ENCODE measurements at places on chromosomes 1 and 21.

DNA sequence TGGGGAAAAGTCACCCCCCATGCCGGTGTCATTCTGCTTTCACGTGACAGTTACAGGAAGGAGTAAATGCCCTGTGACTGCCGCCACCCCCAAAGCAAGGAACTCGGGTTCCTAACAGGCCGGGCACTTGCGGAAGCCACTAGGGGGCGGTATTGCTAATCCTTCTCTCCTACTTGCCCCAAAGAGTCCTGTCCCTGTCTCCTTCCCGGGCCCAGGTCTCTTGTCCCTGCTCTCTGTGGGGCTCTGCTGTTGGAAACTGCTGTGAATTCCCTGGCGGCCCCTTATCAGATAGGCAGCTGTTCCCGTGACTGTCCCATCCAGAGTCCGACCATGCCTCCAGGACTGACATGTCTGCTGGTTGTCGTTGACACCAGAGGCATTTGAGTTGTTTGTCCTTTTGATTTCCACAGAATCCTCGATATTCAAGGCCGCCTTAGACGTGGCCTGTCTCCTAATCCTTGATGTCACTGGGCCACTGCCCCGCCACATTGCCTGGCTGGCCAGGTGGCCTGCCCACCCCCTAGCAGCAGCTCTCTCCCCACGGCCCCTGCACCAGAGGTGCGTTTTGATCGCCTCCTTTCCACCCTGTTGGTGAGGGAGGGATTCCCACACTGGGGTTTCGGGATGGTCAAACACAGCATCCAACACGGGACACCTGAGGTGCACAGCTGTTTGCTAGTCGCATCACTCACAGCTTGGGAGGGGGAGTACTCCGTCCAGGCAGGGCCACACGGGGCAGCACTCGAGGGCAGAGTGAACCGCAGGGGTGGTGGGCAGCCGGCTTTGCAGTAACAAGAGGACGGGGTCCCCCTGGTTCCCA, 37.3 kb downstream of the CHAF1B start:
- no peak for DNase-seq

DNA sequence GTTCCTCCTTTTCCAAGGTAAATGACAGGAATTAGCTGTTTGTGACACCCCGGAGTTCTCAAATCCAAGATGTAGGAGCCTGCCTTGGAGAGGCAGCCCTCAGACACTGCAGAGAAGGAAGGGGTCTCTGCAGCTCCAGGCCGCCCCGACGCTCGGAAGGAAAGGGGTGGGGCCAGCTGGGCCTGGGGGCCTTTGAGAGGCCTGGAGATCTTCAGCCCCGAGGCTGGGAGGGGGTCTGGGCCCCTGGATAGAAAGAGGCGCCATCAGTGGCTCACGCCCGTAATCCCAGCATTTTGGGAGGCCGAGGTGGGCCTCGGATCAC, 1.1 kb upstream of the TNFRSF18 start:
- DNase-seq: no peak

DNA sequence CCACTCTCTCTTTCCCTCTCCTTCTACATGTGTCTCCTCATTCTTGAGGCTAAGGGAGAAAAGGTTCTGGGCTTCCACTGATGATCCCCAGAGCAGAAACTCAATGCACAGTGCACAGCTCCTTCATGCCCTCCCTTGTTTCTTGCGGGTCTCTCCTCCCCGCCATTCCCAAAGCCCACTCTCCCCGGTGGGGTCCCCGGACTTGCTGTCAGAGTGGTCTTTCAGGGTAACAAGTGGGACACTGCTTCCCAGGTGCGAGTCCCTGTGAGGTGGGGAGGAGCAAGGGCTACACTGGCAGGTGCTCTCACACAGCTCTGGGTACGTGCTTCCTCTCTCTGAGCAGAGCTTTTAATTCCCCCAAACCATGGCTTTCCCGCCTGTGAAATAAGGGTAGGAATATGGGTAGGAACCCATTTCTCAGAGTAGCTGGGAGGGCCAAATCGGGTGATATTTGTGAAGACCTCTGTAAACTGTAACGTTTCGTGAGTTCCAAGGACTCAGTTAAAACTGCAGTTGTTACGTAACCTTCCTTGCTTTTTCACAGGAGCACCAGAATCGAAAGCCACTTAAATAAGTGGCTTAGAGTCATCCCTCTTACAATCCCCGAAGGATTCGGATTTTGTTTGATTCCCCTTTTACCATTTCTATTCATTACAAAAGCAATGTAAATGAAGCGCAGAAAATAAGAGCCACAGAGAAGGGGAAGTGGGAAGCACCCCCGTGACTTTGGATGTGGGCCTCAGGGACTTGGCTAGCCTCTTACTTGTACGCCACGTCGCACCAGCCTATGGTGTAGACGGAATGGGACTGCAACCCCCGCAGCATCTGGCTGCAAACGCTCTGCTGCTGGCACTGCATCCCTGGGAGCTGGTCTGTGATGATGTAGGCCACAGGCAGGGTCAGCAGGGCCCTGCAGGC, 6.2 kb downstream of the PGLYRP3 start:
- no peak for DNase-seq

GRCh38 chr1:64019818-64020217, 183.6 kb upstream of the UBE2U start:
- no peak for DNase-seq

GRCh38 chr1:26373281-26373680, 731 bp upstream of the ZNF683 start:
- DNase-seq: peak; percentile 33

- DNase-seq: no peak
Observed at GRCh38 chr1:238777551-238777950, 608.8 kb upstream of the CHRM3 start.

DNA sequence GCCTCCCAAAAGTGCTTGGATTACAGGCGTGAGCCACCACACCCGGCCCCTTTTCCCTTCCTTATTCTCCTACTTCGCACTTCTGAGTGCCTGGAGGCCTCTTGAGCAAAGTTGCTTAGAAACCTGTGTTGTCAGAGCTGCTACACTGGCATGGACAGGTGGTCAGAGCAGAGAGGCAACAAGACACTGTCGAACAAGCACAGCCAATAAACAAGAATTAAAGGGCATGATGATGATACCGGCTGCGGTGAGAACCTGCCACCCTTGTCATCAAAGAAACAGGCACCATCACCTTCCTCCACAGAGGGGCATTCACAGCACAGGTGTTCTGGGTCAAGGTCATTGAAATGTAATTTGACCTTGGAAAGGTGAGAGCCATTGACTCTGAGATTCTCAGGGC, 23.3 kb downstream of the STUM start:
- no peak for DNase-seq

DNA sequence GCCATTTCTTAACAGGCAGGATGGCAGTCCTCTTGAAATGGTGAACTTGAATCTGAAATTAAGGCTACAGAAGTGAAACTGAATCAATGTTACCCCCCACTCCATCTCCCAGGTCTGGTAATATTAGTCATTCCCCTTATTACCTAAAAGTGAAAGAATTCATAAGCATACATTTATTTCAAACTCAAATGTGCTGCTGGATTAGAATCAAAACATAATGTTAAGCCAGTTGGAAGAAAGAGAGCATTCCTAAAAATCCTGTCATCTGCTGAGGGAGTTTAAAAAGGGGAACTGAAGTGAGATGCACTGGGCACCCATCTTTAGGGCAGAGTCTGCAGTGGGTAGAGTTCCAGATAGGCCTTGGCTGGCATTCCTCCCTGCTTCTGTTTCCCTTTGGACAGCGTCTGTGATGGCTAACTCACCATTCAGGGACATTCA, 17.4 kb downstream of the KIAA0319L start:
- DNase-seq: no peak

GRCh38 chr1:174988539-174988938, 11.2 kb upstream of the CACYBP start:
- no peak for DNase-seq

- no peak for DNase-seq
Observed at GRCh38 chr21:36377391-36377842, 7.8 kb upstream of the CHAF1B start.

GRCh38 chr21:22224261-22224660, 1226.1 kb downstream of the NCAM2 start:
- no peak for DNase-seq

DNA sequence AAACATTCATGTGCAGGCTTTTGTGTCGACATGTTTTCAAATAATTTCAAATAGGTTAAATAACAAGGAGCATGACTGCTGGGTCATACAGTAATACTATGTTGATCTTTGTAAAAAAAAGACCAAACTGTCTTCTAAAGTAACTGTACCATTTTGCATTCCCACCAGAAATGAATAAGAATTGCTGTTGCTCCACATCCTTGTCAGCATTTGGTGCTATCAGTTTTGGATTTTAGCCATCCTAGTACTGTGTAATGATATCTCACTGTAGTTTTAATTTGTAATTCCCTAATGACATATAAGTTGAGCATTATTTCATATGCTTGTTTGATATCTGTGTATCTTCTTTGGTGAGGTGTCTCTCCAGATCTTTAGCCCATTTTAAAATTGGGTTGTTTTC, 11.6 kb downstream of the UROD start:
- DNase-seq: no peak

DNA sequence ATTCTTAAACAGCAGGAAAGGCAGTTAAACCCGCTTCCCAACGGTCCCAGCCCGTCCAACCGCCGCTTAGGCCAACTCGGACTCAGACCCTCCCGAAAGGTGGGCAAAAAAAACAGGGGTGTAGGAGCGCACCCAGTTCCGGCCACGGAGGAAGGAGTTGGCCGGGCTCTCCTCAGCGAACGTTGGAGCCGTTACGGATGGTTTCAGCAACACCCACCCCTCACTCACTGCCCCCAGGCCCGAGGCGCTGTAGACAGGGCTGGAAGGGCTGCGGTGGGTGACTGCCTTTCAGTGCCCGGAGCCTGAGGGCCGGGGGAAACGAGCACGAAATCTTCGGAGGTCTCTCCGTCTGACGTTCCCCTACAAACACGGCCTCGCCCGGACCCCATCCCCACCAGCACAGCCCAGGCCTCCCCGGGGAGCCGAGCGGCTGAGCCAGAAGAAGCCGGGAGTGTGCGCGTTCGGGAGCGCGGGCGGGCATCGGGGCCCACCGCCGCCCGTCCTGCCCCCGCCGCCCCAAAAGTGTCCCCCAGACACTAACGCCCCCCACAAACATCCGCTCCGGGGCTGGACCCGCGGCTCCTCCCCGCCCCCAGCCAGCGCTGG, 1.3 kb downstream of the KDM5B start:
- no peak for DNase-seq

- peak; percentile 21 for DNase-seq
Observed at GRCh38 chr1:172533513-172534151, 682 bp downstream of the SUCO start.

DNA sequence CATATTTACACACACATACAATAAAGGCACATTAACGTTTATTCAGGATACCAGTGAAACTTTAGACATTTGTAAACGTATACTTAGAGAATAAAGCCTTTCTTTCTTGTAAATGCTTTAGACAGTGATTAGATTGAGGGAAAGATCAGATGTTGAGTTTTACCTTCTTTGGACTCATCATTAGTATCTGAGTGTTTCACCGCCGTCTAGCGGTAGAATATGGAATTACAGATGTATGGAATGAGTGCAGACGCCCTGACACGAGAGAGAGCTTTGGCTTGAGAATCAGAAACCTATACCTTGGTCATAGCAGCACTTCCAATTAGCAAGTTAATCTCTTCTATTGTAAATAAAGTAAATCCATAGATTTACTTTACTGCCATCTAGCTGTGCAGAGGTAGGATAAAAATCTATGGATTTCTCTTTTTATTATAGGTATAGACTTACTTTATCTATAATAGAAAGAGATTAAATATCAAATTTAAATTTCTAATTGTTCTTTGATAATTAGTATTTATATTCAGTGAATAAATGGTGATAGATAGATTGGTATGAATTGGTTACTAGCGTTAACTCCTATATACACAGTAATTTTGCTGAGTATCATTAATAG, 12.6 kb downstream of the FLG2 start:
- peak; percentile 8 for DNase-seq

DNA sequence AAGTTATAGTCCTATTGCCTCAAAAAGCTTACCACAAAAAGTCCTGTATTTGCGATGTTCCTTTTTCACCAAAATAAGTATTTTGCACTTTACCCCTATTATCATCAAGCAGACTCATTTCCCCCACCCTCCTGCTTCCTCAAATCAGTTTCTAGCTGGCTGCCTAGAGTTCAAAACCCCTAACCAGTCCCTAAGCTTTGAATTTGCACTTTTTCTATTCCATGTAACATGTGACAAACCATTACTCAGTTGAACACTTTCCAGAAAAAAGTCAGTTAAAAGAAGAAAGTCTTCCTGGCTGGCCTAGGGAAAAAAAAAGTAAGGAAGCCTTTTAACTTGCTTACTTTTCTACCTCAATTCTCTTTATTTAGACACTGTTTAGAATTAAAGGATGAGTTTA, 8.2 kb downstream of the CEP170 start:
- no peak for DNase-seq

- DNase-seq: no peak
Observed at GRCh38 chr1:231971397-231972110, 345.0 kb downstream of the DISC1 start.

DNA sequence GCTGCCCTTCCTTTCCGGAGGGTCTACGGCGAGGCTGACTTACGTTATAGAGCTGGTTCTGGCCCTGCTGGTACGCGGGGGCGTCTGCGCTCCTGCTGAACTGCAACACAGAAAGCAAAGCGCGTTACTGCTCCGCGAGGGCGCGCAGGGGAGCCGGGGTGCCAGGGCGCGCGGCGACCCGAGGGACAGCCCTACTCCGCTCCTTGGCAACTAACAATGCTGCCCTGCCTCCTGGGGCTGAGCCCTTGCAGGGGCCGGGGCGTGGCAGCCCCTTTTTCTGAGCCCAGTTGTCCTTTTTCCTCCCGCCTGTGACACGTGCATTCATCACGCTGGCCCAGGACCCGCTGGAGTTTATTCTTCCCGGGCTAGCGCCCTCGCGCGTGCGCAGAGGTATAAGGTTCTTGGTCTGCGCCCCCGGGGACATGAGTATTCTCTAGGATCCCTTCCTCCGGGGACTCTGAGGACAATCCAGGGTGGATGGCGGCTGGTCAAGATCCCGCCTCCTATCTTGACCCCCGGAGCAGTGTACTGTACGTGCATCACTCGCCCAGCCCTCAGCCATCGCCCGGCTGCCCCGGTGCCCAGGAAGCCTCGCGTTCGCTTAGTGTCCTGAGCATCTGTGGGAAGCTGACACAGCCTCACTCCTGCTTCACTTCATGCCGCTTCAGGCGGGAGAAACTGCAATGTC, 78.9 kb downstream of the CD247 start:
- DNase-seq: no peak

- no peak for DNase-seq
Observed at GRCh38 chr1:204153667-204154066, 1.8 kb upstream of the ETNK2 start.

- DNase-seq: no peak
Observed at GRCh38 chr21:17580319-17580718, 32.4 kb downstream of the BTG3 start.

DNA sequence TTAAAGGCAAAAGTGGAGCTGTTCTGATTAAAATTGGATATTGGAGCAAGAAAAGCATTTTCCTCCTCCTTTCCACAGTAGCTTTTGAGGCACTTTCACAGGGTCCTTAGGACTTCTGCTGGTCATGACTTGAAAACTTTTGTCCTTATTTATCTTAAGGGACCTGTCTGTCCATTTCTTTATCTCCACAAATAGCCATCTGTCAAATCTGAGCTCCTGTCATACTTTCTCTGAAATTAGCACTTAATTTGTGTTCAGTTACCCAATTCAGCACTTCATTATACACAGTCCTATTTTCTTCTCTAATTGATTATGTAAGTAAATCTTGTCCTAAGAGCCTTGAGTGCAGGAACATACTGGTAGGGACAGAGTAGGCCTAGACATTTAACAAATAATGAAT, 9.8 kb downstream of the POU2F1 start:
- DNase-seq: no peak
